ENCODE measurements at places on chromosomes 6 and 20.

- no peak for DNase-seq
Observed at GRCh38 chr6:37831457-37831856, 11.9 kb downstream of the ZFAND3 start.

DNA sequence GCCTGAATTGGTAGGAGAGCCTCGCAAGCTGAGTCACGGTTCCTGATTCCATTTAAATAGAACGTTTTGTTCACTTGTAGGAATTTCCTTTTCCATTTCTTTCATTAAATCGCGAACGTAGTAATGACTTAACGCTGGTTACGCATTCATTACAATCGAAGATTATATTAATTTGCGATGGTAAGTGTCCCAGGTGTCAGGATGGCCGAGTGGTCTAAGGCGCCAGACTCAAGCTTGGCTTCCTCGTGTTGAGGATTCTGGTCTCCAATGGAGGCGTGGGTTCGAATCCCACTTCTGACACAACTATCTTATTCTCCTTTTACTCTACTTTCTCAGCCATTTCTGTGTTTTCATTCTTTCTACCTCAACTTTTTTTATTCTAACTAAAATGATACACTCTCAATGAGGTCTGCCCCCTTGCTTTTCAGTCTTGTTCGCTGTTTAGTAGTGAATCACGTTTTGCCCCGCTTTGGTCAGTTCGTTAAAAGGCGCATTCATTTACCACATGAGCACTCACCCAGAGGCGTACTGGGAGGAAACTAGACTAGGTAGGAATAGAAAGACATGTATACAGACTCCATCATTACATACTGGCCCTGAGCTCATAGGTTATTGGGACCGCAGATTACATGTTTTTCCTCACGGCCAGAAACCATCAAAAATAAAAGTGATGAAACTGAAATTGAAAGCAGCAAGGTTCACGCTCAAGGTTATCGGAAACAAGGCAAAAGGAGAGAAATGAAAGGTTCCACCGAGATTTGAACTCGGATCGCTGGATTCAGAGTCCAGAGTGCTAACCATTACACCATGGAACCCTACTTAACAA is 17.3 kb upstream of the TRIM27 start:
- peak; percentile 40 for DNase-seq

- no peak for DNase-seq
Observed at GRCh38 chr20:57471496-57472372, 53.2 kb downstream of the CTCFL start.

- DNase-seq, result peak; percentile 38
Observed at GRCh38 chr6:42745083-42745639, 742 bp downstream of the TBCC start.

DNA sequence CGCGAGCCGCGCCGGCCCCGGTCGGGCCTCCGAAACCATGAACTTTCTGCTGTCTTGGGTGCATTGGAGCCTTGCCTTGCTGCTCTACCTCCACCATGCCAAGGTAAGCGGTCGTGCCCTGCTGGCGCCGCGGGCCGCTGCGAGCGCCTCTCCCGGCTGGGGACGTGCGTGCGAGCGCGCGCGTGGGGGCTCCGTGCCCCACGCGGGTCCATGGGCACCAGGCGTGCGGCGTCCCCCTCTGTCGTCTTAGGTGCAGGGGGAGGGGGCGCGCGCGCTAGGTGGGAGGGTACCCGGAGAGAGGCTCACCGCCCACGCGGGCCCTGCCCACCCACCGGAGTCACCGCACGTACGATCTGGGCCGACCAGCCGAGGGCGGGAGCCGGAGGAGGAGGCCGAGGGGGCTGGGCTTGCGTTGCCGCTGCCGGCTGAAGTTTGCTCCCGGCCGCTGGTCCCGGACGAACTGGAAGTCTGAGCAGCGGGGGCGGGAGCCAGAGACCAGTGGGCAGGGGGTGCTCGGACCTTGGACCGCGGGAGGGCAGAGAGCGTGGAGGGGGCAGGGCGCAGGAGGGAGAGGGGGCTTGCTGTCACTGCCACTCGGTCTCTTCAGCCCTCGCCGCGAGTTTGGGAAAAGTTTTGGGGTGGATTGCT is 1.3 kb downstream of the VEGFA start:
- peak; percentile 81 for DNase-seq

DNA sequence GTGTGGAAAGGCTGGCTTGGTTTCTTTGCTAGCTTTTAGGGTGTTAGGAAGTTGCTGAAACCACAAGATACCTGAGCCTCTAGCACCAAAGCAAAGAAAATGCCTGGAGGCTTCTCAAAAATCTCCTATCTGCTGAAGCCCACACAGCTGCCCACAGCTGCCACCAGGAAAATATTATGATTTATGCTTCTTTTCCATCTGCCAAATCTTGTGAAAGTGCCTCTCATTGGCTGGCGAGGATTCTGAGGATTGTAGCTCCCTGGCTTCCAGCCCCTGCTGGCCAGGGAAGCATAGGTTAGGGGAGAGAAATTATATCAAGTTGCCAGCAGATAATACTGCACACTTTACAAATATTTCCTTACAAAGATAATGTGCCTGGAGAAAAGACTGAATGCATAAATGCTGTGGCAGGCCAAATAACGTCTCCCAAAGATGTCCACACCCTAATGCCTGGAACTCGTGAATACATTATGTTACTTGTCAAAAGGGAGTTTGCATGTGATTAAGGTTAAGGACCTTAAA is 98.4 kb downstream of the MRPL14 start:
- DNase-seq, result no peak

DNA sequence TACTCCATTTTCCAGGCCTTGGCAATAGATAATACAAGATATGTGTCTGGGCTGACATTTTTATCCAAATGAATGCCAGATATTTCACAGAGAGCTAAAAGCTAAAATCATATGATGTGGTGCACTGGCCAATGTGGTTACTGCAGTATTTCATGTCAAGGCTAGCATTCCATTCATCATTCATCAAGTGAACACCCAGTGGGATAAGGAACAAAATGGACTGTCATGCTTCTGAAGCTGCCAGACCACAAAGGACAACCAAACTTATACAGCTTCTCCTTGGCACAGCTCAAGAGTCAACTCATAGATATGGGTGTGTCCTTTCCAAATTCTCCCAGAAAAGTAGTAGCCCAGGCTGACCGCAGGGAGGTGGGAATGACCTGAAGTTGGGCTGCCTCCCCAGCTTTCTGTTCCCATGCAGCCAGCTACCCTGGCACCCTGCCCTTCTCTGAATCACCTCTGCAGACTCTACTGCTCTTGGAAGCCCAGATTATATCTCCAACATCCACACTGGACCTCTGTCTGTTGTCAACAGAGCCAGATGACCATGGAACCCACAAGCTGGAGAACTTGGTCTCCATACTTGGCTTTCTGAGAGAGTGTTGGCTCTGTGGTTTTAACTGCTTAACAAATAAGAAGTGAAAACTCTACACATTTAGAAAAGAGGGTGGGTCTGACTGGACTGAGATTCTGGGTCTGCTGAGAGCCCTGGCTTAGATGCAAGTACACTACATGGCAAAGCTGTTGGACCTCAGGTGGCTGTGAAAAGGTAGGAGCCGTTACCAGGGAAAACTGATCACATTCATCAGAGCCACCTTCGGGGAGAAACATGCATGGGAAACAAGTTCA is 122.8 kb downstream of the ALDH8A1 start:
- DNase-seq, result no peak

GRCh38 chr20:32541323-32542258 is 43.5 kb downstream of the NOL4L start:
- no peak for DNase-seq

DNA sequence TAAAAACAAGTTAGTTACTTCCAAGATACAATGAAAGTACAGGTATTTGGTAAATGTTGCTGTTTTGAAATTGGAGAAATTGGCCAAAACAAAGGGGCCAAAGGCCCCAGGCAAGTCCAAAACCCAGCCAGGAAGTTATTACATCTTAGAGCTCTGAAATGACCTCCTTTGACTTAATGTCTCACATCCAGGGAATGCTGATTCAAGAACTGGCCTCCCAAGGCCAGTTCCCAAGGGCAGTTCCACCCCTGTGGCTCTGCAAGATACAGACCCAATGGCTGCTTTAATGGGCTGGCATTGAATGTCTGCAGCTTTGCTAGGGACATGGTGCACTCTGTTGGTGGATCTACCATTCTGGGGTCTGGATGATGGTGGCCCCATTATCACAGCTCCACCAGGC is 217.3 kb upstream of the FKBP1C start:
- DNase-seq, result no peak

GRCh38 chr20:41776421-41776820 is 158.2 kb upstream of the CHD6 start:
- DNase-seq, result no peak

DNA sequence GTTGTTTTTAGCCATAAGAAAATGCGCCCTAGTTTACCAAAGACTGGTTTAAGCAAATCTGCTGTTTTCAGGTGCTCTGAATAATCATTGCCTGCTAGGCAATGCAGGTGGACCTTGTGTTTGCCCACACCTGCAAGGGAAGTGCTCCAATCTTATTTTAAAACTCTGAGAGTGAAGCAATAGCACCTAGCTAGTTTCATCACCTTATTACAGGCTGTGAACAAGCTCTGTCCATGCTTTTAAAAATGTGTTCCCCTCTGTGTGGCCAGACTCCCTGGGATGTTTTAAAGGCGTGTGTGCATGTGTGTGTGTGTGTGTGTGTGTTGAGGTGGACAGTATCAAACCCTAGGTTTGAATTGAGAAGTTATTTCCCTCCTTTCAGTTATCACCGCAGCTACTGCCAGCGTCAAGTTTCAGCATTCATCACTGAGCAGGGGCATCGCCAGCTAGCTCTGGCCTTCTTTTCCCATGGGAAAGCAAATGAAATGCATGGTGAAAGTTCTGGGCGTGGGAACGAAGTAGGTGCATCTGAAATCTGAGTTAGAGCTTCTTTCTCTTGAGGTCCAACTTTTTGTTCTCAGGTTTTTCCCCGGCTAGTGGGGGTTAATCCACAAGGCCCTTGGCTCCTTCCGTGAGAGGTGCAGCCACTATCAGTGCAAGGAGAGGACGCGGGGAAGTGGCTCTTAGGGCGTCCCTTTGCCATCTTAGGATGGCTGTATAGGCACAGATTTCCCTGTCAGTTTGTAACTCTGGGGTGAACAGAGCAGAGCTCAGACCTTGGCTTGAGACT is 30.8 kb downstream of the DUSP22 start:
- DNase-seq, result no peak

DNA sequence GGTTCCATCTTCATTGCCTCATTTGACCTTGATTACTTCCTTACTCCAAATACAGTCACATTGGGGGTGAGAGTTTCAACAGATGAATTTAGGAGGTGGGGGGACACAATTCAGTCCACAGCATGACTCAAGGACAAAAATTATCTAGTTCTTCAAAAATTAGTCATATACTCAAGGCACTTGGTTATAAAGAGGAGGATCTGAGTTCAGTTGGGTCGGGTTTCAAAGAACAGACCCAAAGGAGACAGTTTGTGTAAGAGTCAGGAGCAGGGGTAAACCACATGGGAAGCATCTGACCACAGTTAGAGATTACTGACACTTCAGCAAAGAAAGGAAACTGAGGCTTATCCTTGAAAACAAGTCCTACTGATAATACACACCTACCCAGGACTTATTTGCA is 138.0 kb downstream of the TBC1D7 start:
- DNase-seq, result no peak

DNA sequence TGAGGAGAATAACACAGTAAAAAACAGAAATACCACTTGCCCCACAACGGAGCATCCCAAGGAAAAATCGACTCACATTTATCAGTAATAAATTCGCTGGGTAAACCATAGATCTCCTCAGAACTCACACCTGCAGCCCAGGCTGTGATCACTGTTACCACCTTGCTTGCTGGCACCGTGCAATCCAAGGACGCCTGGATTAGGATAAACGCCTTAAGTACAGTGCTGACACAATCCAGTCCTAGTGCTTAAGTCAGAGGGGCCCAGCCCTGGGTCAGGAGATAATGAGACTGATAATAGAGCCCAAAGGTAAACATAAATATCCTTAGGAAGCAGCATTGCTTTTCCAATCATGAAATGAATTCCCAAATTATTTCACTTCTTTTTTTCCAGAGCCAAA is 62.5 kb downstream of the EPB41L2 start:
- no peak for DNase-seq

DNA sequence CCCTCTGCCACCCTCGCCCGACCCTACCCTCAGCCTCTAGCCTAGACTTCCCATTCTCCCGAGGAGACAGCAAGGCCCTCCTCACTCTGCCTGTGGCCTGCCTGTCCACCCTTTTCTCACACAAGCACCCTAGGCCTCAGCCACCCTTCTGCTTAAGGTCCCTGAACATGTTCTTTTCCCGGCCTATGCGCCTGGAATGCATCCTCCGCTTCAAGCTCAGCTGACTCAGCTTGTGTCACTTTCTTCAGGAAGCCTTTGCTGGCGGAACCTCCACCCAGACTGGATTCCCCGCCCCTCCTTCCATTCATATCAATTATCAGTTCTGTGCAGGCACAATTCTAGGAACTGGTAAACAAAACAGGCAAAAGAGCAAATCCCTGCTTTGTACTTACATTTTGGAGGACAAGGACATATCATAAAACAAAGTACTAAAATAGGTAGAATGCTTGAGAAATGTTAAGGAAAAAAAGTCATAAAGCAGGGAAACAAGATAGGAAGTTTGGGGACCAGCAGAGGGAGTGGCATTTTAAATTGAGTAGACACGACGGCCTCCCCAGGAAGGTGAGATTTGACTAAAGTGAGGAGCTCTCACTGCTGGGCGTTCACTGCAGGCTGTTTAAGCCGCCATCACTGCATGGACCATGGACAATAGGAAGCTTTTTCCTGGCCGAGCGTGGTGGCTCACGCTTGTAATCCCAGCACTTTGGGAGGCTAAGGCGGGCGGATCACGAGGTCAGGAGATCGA is 17.9 kb upstream of the SNHG17 start:
- DNase-seq, result no peak

GRCh38 chr6:130769861-130770260 is 57.3 kb upstream of the SMLR1 start:
- no peak for DNase-seq

- DNase-seq, result no peak
Observed at GRCh38 chr6:131736003-131736596, 25.3 kb upstream of the CTAGE9 start.

- peak; percentile 82 for DNase-seq
Observed at GRCh38 chr20:33883164-33883563, 72.0 kb downstream of the CHMP4B start.

DNA sequence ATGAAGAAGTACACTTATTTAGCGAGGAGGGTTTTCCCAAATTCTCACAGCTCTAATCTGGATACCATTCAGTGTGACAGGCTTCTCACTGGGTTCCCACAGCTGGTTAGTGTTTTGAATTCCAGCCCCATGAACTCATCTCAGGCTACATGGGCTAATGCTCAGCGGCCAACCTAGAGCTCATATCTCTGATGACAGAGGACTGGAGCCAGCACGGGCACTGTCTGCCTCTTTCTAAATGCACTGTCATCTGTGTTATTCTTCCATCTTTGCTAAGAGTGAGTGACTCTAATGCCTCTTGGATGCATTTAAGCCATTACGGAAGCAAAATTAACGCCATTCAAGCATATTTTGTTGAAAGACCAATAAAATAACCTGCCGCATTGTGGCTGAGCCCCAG is 308.9 kb upstream of the JAG1 start:
- no peak for DNase-seq

DNA sequence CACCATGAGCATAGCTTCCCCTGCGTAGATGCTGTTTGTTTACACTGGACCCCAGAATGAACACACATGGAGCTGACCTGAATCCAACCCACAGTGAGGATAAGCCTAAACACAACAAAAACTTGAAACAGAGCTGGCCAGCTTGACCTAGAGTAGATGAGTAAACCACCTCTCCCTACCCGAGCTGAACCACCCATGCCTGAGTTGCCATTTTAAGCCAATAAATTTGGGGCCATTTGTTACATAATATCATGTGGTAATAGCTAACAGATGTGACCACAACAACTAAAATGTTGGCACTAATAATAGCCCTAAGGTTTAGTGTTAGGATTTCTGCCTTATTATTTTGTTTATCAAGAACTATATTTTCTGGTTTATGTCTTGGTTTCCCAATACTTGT is 103.2 kb upstream of the GRIK2 start:
- no peak for DNase-seq

All from GM13977 (cell line).